CD8-positive, alpha-beta memory T cell (primary cell): ENCODE measurements at places on chromosomes 2 and 18.

DNA sequence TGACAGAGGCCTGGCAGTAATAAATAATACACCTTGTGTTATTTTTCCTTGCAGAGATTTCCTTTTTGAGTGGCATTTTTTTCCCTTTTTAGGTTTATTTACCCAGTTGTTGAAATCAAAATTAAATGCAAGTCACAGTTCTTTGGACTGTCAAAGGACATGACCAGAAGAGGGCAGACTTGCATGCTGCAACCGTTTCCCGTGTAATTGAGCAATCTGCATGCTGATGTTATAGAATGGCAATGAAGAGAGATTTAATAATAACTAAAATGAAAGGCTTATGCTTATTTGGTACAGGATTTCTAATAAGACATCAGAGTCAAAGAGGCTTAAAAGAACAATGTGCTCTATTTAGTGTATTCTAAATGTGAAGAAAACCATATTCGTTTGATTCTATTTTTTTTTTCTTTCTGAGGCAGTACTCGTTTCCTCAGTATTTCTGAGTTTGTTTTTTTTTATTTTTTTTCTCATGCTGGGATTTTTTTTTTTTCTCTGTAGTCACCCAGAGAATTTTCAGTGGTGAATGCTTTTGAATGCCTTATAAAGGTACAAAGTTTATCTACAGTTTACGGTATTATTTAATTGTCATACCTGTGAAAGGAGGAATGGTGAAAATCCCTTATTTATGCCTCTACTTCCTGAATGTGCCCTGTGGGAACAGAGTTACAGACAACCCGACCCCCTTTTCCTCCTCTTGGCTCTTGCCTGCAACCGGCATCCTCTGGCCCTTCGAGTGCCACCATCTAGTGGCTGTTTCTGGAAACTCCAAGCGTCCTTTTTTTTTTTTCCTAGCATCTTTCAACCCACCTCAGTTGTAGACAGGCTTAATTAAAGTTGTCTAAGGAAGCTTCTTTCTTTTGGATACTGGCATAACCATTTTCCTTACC, 368.5 kb downstream of the LRRTM1 start:
- no peak for DNase-seq

DNA sequence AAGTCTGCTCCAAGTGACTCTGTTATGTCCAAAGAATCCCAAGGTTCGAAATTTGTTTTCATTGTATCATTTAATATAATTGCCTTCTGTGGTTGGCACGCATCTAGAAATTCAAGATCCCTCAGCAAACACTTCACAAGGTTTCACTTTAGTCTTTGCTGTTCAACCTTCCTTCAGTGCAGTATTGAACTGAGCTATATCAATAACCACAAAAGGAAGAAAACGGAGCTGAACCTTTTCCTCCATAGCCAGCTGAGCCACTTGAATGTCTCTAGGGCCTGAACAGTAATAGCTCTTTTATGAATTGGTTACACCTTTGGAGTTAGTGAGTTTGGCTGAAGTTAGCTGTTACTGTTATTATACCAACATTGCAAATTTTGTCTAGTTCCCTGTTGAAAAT, 357.7 kb upstream of the HNRNPA3 start:
- DNase-seq: no peak

DNA sequence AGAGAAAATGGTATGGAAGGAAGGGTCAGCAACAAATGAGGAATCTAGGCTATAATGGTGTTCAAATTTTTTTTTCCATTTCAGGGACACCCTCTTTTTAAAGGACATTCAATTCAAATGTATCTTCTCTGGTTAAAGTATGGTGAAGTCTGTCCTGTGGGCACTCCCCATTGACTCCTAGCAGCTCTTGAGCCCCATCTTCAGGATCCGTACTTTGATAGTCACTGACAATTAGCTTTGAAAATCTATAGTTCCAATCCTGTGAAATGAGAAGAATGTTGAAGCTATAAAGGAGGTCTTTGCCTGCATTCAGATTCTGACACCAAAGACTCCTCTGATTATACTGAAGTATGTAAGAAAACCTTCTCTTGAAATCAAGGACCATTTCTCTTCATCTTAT, 43.3 kb downstream of the KCNH7 start:
- no peak for DNase-seq

GRCh38 chr2:52178845-52179244, 1146.9 kb upstream of the NRXN1 start:
- DNase-seq: no peak

- no peak for DNase-seq
These were observed 38.8 kb downstream of the DNER start for GRCh38 chr2:229675569-229675968.

GRCh38 chr2:165305391-165306096, 66.3 kb downstream of the SCN2A start:
- DNase-seq: no peak

- no peak for DNase-seq
These were observed 24.8 kb upstream of the STAT1 start for GRCh38 chr2:191038741-191039140.

- no peak for DNase-seq
These were observed 11.4 kb downstream of the UBE2F start for GRCh38 chr2:237978058-237978712.

- no peak for DNase-seq
These were observed 40.4 kb upstream of the PDCL3 start for GRCh38 chr2:100522430-100522829.

GRCh38 chr2:60629801-60630385, 76.4 kb upstream of the BCL11A start:
- no peak for DNase-seq

- no peak for DNase-seq
These were observed 311.3 kb upstream of the KLHL29 start for GRCh38 chr2:23073671-23074070.

GRCh38 chr2:216909541-216910210, 49.8 kb upstream of the TNP1 start:
- DNase-seq: no peak

DNA sequence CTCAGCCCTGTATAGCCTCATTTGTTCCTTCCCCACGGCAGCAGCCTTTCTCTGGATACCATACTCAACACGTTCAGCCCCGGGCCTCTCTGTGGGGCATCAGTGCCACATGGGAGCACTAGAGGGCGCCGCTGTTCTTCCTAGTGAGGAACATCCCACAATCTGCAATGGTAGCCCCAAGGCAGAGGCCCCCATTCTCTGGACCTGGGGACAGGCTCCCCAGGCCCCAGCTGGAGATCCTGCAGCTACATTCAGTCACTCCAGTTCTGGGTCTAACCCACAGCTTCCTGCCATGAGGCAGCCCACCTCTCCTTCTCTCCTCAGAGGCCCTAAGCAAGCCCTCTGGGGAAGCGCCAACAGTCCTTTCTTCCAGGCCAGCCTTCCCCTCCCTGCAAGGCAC, 14.2 kb upstream of the SFXN5 start:
- DNase-seq: peak; percentile 72

DNA sequence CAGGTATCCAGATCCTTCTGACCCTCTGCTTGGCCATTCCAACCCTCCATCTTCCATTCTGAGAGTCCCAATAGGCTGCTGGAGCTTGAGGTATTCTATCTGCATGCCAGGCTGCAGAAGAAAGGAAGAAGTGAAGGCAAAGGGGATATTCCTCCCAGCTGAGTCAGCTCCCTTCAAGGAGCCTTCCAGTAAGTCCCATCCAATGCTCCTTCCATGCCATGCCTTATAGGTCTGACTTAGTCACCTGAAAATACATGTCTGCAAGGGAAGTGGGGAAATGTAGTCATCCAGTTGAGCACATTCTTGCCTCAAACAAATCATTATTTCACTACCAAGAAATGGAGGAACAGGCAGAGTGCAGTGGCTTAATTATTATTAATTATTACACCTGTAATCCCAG, 464.6 kb downstream of the CNTNAP5 start:
- DNase-seq: no peak

- DNase-seq: no peak
These were observed 39.4 kb downstream of the KIF5C start for GRCh38 chr2:148914463-148914862.

GRCh38 chr2:215428060-215428910, 7.6 kb downstream of the FN1 start:
- no peak for DNase-seq

DNA sequence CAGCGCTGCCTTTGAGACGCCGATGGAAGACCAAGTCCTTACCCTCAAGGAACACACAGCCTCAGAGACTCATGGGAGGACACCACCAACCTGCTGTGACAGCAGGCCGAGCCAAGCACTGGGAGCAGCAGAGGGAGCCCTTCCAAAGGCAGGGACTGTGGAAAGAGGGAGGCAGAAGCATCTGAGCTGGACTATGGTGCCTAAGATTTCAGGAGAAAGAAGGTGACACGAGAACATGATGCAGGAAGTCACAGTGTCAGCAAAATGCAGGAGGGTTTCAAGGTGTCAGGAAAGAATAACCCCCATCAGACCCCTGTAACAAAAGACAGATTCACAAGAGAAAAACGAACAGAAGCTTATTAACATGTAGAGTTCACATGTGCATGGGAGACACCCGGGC, 24.2 kb upstream of the COX7A2L start:
- no peak for DNase-seq

- DNase-seq: no peak
These were observed 23.8 kb downstream of the SOWAHC start for GRCh38 chr2:109637749-109638570.

DNA sequence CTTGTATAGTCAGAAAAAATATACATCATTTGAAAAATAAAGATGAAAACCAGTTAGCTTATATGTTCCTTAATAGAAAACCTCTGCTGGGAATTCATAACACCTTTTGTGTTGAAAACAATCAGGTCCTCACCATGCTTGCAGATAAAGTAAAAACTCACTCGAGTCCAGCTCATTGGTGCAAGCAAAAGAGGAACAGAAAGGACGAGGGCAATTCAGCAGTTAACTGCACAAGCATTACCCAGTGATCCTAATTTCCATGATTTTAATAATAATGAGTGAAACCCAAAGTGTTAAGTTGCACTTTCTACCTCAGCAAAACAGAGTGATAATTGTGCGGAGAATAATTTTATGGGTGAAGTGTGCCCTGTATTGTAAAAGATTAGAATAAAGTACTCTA, 839.9 kb downstream of the BCL11A start:
- no peak for DNase-seq

- DNase-seq: no peak
These were observed 533.1 kb upstream of the CHAC2 start for GRCh38 chr2:53234548-53234903.

DNA sequence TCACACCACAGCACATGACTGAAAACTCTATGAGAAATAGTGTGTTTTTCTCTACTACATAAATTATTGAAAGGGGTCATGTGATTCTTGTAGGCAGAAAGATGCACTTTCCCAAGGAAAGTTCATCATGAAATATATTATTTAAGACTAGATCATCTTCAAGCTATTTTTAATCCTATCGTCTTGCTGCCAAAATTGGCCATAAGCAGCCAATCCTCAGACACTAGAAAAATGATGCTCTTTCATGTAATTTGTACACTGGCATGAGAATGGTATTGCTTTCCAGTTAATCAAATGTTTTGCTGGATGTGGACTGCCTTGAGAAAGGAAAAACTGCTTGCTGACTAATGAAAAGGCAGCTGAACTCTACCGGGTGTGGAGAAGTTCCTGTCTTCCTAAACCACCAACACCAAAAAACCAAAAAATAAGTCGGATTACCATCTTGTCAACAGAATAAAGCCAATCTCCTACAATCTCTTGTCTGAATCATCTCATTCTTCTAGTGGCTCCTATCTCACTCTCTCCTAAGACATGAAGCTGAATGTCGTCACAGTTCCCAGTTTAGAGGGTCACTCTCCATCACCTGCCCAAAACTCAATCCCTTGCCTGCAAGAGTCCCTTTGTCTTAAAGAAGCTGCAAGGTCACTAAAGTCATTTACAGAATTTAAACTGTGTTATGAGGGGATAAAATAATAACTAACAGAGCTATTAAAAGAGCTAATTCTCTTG, 5.3 kb downstream of the BCL2 start:
- DNase-seq: no peak

- DNase-seq: no peak
These were observed 14.4 kb upstream of the HAAO start for GRCh38 chr2:42806786-42807185.

GRCh38 chr2:144235050-144235449, 284.9 kb downstream of the ZEB2 start:
- DNase-seq: no peak

- DNase-seq: no peak
These were observed 7.6 kb downstream of the KCNG2 start for GRCh38 chr18:79805211-79805887.

DNA sequence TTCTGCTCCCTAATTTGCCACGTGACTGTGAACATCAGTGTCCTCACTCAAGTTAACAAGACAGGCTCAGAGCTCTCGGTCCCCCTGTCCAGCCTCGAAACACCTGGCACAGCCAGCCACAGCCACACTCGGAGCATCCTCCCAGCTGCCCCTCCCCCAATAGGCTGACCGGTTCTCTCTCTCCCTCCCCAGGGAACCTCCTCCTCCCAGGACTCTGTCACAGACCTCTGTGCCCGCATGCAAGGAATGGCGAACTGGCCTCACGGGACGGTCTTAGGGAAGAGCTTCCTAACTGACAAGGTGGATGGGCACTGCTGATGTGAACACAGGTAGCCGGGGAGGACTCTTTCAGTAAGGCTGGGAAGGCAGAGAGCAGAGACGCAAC, 18.8 kb downstream of the CYP26B1 start:
- DNase-seq: peak; percentile 15

GRCh38 chr2:152811916-152812315, 93.5 kb downstream of the ARL6IP6 start:
- DNase-seq: no peak

DNA sequence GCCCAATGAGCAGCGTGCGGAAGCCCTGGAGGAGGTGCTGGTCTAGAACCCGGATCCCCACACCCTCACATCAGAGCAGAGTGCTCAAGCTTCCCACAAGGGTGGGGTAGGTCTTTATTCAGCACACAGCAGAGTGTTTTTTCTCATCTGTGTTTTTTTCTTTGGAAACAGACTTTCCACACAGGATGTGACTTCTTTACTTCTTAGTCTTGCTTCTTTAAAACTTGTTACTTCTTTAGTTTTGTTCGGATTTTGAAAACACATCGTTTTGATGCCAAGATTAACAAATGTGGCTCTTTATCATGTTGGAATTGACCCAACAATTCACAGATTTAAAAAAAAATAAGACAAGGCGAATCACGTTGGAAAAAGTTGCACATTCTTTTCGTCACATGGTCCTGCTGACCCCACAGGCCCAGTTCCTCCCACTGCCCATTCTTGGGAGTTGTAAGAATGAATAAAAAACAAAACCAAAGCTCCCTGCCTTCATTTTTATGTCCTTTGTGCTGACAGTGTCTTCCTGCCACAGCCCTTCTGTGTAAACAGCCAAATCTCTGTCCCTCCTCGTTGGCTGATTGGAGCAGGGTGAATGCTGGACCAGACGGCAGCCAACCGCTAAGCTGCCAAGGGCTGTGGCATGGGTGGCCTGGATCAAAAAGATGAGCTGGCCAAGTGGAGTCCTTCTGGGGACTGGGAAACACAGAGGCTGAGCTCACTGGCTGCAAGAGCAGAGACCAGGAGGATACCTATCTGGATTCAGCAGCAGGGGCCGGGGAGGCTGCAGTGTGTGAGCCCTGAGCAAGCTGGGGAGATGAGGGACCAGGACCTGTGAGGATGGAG, 81.6 kb downstream of the TWIST2 start:
- no peak for DNase-seq
